ENCODE measurements at places on chromosomes 1 and 21.

- no peak for DNase-seq
Observed at GRCh38 chr1:38693031-38693430, 166.5 kb downstream of the RRAGC start.

DNA sequence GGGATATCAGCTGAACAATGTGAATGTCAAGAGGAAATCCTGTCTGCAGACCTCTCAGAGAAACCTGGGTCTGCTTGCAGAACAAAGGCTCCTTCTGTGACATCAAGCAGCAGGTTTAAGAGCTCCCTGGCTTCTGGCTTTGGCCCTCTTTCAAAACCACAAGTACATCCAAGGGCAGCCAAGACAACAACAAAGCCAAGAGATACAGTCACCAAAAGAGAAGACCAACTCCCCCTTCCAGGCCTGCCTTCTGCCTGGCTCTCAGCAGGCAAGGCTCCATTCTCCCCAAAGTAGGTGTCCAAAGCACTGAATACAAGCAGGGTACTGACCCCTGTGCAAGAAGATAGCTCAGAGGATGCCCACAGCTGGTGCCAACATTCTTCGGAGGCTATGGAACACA is 11.5 kb downstream of the BCAR3 start:
- DNase-seq: peak; percentile 89

GRCh38 chr1:207646944-207647579 is 2.1 kb downstream of the CR1L start:
- no peak for DNase-seq

- DNase-seq: no peak
Observed at GRCh38 chr1:221451741-221452140, 290.1 kb downstream of the DUSP10 start.

GRCh38 chr1:26799479-26800142 is 11.9 kb downstream of the PIGV start:
- peak; percentile 76 for DNase-seq
